ENCODE measurements at places on chromosomes 2 and 18.
A peak's percentile ranks its signal among the peaks of the same experiment; 100 is the strongest.

DNA sequence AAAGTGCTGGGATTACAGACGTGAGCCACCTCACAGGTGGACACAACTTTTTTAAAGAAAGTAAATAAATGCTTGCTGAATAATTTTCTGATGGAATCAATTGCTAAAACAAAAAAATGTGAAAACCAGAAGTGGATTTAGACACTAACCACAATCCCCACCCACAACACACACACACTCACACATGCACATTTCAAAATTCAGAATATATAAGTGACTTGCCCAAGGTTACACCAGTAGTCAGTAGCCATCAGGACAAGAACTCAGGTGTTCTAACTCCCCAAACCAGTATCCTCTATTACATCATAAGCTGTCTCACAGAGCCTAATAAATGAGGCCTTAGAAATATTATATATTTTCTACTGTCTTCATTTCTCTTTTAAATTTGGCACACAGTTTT is 1923.6 kb upstream of the PIK3C3 start:
- no peak for DNase-seq

GRCh38 chr2:51031021-51031780 is 731 bp downstream of the NRXN1 start:
- DNase-seq = no peak

- DNase-seq = no peak
Observed at GRCh38 chr2:46441838-46442712, 37.3 kb upstream of the TMEM247 start.

DNA sequence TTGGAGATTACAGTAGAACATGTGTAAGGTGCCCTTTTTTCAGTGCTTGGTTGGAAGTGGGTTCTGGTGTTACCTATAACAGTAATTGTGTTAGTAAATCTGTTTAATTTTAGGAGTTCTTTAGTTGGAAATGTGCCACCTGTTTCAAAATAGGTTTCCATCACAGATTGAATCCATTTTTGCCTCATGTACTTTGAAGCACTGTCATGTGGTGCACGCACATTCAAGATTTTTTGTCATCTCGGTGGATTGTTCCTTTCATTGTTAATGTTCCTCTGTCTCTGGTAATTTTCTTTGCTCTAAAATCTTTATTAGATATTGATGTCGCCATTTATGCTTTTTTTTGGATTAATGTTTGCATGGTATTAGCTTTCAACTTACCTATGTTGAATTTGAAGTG is 1.3 kb downstream of the ATP9B start:
- DNase-seq = no peak

DNA sequence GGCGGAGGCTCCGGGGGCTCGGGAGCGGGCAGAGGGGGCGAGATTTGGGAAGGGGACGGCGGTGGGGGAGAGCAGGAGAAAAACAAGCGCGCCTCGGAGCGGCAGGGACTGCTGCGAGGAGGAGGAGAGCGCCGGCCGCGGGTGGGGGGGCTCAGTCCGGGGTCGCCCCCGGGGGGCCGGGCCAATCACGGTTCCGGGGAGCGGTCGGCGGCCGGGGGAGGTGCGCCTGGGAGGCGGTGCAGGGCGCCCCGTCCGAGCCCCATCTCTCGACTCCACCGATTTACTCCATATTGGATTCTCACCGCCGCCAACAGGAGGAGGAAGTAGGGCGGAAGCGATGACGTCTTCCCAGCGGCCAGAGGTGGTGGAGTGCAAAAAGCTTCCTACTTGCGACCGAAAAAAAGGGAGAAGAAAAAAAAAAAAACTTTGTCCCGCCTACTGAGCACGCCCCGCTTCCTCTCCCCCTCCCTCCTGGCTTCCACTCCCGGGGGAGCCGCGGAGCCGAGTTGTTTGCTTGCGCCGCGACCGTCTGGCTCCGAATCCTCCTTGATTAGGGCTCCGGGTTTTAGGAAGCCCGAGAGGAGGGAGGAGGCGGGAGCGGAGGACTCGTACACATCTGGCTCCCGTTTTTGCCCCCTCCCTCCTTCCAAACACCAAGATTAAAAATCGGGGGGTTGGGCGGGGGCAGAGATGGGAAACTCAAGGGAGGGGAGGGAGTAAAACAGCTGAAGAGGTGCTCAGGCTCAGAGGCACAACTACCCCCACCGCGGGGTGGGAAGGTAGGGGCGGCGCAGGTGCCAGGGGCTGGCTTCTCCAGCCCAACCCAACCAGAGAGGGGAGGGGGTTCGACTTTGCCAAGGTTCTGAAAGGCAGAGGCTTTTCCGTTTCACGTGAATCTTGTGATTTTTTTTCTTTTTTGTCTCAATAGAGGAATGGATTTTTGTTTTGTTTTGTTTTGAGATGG is at the start of gene SPRED2:
Gene SPRED2 (minus strand): TSS at position 373 of the 964 bp plus-strand sequence. CDS start 612 bp downstream, outside the sequence.
- peak; percentile 41 for DNase-seq

DNA sequence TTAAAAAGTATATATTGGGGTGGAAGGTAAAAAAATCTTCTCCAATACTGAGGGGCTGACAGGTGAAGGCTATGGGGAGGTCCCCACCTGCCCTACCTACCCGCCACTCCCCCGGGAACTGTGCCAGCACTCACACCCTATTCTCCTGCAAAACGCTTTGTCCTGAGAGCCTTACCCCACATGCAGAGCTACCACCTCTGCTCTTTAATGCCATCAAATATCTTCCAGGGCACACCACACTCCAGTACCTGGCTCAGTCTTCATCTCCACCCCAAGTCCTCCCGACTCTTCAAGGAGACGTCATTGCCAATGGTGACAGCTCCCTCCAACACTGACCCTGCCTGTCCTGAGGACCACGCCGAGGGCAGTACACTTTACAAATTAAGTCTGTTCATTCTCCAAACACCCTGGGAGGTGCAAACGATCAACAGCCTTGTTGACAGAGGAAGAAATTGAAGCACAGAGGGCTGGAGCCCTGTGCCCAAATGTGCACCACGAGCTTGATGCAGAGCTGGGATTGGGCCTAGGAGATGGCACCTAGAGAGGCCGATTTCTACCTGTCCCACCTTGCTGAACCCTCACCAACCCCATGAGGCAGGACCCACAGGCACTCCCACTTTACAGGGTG is 6.0 kb upstream of the GPR55 start:
- DNase-seq = no peak

- DNase-seq = no peak
Observed at GRCh38 chr18:43651057-43651456, 373.8 kb upstream of the SYT4 start.

DNA sequence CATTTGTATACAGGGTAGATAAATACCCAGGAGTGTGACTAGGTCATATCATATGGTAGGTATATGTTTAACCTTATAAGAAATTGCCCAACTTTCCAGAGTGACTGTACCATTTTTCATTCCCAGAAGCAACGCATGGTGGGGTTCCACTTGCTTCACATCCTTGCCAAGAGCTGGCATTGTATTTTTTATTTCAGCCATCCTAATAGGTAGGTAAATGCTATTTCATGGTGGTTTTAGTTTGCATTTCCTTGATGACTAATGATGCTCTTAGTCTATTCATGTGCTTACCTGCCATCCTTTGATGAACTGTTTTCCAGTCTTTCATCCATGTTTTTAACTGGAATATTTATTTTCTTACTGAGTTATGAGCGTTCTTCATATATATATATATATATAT is 51.9 kb downstream of the MAP4K3 start:
- no peak for DNase-seq

- no peak for DNase-seq
Observed at GRCh38 chr2:88829607-88830463, 138.4 kb downstream of the RPIA start.

Data from stimulated activated CD4-positive, alpha-beta T cell treated with anti-CD3 and anti-CD28 coated beads, Interleukin-2, amount 100 ng/mL, for 4 hours (primary cell).